ENCODE measurements at places on chromosomes 7 and 10. TPM values are rescaled to one million over a fixed set of nuclear protein-coding genes. Genes with fewer than 3 reads are reported as not detected.

Gene SPDYE3
- total RNA-seq: not detected

Gene PLA2G12B
- total RNA-seq: 2.9 TPM

Gene ACTA2
- total RNA-seq: 88.3 TPM

Gene ZNF853
- 2.2 TPM for total RNA-seq

Gene LBX1
- total RNA-seq: not detected

Gene GDF2
- total RNA-seq: not detected

Gene WDR86
- total RNA-seq: 1.2 TPM

Gene C10orf88
- 6.8 TPM for total RNA-seq

Gene CLRN3
- total RNA-seq: 110 TPM

Gene PRSS37
- total RNA-seq: not detected

DNA sequence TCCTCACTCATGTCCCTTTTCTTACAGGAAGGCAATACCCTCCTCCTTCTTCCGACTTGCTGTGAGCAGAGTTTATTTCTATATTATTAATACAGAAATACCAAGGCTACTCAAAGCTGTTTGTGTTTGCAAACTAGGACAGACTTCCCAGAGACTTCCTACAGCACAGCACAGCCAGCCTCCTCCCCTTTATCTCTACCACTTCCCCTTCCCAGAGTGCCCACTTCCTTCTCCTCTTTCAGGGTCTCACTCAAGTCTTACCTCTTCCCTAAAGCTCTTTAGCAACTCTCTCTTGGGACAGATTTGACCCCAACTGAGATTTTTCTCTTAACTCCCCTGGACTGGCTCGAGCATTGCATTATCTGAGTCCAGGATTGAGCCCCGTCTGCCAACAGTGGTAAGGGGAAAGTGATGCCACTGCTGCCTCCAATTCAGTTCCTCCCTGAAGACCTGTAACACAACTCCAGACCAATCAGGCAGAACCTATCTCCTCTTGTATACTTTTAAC lies 5.5 kb upstream of the LRGUK start:
- DNase-seq: no peak

DNA sequence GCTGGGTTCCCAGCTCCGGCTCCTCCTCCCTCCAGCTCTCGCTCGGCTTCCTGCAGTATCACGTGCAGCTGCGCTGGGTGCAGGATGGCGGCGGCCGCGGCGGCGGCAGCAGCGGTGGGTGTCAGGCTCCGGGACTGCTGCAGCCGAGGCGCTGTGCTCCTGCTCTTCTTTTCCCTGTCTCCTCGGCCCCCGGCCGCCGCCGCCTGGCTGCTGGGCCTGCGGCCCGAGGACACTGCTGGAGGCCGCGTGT lies at the start of gene CNNM1:
Gene CNNM1 (plus strand): TSS at position 53 of the 250 bp plus-strand sequence. CDS start 32 bp downstream, at position 85.
- DNase-seq: peak; percentile 25

GRCh38 chr7:74483402-74484336 lies 30.0 kb downstream of the GTF2IRD1 start:
- DNase-seq: no peak

- no peak for DNase-seq
These were observed 37.2 kb downstream of the VOPP1 start for GRCh38 chr7:55534916-55535590.

GRCh38 chr7:132066761-132067171 lies 509.5 kb downstream of the PLXNA4 start:
- peak; percentile 28 for DNase-seq

- no peak for DNase-seq
These were observed 178.4 kb downstream of the NSUN6 start for GRCh38 chr10:18472977-18473376.

- DNase-seq: no peak
These were observed 37.7 kb upstream of the ODAD2 start for GRCh38 chr10:28036587-28036986.

GRCh38 chr7:55155351-55156117 lies 136.7 kb downstream of the EGFR start:
- no peak for DNase-seq

DNA sequence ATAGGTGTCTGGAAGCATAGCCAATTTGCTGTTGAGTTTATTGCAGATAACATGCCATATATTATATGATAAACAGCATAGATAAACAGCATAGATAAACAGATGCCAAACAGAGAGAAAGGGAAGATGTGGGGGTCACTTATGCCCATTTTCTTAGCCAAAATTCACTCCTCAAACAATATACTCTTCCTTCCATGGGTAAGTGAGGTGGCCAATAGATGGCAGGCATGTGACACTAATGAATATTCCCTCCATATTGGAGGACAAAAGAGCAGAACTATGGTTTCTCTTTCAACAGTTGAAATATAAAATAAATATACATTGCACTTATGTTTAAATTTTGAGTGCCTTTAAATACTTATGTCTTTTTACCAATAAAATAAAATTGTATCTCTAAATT lies 1212.8 kb downstream of the REEP3 start:
- peak; percentile 25 for DNase-seq

GRCh38 chr10:116056445-116057293 lies 216.3 kb downstream of the GFRA1 start:
- no peak for DNase-seq

- peak; percentile 84 for DNase-seq
These were observed 4.0 kb upstream of the SH3PXD2A start for GRCh38 chr10:103859161-103860086.

- DNase-seq: no peak
These were observed 45.2 kb upstream of the LYZL2 start for GRCh38 chr10:30674796-30675195.

GRCh38 chr7:157265051-157265450 lies 71.8 kb upstream of the DNAJB6 start:
- DNase-seq: no peak

GRCh38 chr10:77359287-77359691 lies 278.3 kb downstream of the KCNMA1 start:
- DNase-seq: no peak

GRCh38 chr10:103546401-103546800 lies 52.9 kb downstream of the NEURL1 start:
- DNase-seq: no peak

DNA sequence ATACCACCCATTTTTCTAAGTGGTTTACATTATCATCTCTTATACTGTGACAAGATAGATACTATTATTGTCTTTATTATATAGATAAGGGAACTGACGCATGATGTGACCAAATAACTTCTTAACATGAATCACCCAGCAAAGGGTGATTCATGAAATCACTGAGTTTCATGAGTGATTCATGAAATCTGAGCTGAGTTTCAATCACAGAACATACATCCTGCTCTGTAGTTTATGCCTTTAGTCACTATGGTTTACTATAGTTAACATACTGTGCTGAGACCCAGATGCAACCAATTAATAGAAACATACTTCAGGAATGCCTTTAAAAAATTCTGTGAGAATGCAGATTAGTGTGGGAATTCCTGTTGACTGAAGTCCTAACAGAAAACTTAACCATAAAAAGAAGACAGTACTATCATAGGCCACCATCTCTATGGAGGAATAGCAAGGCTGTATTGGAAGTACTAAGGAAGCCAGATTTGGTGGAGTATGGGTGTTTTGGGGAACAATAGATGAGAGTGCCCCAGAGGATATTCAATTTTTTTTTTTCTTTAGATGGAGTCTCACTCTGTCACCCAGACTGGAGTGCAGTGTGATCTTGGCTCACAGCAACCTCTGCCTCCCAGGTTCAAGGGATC lies 43.1 kb upstream of the SEMA3A start:
- DNase-seq: no peak
